ENCODE measurements at places on chromosomes 4 and X.
A peak's percentile ranks its signal among the peaks of the same experiment; 100 is the strongest.

DNA sequence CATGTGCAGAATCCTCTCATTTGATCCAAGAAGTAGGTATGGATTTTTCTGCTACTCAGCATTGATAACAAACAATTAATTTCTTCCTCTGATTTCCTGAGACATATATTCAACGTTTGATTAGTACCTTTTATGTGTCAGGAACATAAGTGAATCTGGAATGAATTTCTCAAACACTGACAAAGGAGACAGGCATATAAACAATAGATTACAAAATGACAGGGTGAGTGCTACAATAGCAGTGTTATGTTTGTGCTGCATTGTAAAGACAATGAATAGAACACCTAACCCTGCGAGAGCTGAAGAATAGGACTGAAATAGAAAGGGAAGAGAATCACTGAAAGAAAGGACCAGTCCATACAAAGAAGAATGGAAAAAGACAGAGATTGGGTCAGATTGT is 52.9 kb downstream of the ARHGAP24 start:
- DNase-seq, result no peak

DNA sequence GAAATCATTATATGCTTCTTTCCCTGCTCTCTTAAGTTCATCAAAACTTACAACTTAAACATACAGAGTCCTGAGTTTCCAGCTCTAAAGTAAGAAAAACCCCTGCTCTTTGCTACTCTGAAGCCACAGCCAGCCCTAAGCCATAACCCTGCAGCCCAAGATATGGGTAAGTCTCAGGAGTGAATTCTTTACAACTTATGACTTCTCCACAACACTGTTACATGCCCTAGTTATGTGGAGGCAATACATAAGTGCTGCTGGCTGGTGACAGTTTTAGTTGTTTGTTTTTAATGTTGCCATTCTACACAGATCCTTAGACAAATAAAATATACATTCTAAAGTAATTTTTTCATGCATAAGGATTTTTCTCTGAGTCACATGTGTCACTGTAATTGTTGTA is 100.2 kb downstream of the FBXO8 start:
- DNase-seq, result no peak

GRCh38 chr4:147821555-147821954 is 89.7 kb downstream of the ARHGAP10 start:
- DNase-seq, result no peak

- DNase-seq, result peak; percentile 19
These were observed 316.7 kb upstream of the IGFBP7 start for GRCh38 chr4:57426779-57427395.

DNA sequence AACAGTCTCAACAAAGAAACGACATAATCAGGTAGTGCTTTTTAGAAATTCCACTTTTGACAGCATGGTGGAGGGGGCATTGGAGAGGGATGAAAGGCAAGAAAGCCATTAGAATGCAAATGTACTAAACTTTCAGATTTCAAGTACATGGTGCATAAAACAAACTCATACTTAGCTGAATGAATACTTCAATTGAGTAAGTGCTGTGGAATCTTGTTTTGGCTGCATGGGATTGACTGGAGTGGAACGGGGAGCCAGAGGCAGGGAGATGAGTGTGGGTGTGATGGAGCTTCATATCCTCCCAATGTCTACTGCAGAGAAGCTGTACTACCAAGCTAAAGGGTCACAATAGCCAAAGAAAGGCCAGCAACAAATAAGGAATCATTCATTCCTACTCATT is 52.4 kb downstream of the USP46 start:
- DNase-seq, result peak; percentile 38

DNA sequence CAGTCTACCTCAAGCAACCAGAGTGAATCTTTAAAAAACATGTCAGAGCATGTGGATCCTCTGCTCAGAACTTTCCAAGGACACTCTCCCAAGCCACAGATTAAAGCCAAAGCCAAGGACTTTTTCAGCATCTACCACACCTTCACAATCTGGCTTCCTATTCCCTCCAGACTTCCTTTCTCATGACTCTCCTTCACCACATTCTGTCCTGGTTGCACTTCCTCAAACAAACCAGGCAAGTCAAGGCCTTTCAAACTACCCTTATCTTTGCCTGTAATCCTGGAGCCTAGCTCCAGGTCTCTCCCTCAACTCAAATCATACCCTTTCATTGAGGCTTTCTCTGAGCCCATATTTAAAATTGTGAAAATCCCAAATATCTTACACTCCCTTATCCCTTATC is 191.6 kb upstream of the GALNTL6 start:
- DNase-seq, result no peak

DNA sequence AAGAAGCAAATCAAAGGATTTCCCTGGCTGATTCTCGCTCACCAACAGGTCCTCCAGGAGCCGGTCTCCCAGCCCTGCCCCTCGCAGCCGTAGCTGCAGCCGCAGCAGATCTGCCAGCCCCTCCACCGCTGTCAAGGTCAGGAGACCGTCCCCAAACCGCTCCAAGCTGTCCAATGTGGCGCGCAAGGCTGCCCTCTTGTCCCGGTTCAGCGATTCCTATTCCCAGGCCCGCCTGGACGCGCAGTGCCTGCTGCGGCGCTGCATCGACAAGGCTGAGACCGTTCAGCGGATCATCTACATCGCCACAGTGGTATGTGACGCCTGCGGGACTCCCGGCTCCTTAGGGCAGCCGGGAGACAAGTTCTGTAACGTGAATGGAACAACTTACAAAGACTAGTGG is 25.6 kb downstream of the SPATA18 start:
- no peak for DNase-seq

DNA sequence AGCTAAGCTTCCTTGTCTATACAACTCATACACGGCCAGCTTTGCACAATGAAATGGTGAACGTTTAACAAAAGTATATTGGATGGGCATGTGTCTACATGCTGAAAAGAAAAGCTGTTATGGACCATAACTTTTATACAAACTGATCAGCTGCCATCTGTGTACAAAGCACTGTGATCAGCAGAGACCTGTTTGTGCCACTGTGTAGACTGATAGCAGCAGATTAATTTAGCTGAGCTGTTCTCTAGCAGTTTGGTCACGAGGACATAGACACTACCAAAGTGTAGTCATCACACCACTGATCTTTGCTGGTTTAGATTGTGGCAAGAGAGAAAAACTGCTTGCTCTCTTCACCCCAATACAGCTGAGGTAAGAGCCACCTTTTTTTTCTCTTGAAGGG is 124.5 kb downstream of the RAPGEF2 start:
- DNase-seq, result no peak

DNA sequence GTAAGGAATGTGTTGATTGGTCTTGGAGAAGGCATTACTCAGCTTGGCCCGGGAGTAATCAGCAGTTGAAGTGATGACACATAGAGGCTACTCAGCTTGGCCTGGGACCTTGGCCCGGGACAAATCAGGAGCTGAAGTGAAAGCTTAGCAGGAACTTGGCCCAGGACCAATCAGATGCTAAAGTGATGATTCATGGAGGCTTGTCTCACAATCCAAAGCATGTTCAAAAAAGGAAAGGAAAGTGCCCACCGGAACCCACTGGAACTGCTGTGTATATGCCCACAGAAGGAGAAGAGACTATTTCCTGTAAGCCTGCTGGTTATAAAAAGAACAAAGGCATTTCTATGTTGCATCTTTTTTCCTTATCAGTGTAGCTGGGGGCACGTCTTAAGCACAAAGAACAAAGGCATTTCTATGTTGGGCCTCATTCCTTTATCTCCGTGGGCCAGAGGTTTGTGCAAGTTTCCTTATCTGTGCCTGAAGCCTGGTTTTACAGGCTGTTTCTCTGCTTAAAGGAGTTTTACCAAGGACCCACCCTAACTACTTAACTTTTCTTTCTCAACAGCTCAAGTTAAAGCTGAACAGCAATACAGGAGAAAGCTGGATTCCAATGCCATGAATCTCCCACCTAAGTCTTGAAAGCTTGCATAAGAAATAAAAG is 1176.7 kb downstream of the NLGN4X start:
- peak; percentile 26 for DNase-seq

DNA sequence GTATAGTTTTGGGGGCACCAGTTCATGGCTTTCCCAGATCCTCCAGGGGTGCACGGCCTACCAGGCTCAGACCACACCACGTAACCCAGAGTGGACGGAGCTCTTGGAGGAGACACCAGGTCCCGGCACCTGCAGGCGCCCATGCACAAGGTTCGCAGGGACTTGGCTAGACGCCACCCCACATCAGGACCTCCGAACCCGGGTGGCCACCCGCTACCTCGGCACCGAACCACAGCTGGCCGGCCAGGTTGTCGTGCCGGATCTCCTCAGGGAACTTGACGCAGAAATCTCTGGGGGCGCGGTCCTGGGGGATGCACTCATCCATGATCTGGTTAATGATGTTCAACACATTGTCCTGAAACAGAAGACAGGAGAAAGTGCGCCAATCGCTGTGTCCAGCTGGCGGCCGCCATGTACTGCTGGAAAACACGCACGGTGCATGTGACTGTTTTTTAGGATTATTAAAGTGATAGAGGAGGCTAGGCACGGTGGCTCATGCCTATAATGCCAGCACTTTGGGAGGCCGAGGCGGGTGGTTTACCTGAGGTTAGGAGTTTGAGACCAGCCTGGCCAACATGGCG is 77.1 kb downstream of the ZFYVE28 start:
- no peak for DNase-seq

DNA sequence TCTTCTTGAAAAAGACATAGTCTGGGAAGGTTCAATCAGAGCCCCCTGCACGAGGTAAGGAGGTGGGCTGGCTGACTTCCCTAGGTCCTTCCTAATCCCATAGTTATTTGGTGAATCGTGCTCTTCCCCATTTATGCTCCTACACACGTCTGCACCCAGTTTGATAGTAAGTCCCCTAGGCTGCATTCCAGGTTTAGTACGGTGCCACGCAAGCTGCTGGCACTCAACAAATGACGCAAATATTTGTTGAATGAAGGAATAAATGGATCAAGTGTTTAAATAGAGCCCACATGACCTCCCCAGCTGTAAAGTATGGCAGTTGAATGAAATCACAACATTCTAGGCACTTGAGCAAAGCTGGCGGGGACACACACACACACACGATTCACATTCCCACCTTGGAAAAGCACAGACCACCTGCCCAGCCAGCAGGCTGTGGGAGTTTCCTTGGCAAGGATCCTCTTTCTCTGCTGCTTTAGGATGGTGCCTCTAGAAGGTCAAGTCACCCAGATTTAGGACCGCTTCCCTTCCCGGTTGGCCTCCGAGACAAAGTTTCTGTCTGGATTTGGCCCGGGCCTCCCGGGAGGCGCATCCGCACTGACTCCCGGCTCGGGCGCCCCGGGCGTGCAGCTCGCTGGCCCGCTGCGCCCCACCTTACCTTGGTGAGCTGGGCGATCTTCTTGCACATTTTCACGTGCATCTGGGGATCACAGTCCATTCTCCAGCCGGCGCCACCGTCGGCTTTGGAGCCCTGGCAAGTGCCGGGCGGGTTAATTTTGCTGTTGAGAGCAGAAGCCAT is 721 bp downstream of the FAM184B start:
- DNase-seq, result peak; percentile 47

- DNase-seq, result no peak
These were observed 1020.7 kb upstream of the SLIT2 start for GRCh38 chr4:19230906-19231545.
